ENCODE measurements at places on chromosomes 12 and 14.

DNA sequence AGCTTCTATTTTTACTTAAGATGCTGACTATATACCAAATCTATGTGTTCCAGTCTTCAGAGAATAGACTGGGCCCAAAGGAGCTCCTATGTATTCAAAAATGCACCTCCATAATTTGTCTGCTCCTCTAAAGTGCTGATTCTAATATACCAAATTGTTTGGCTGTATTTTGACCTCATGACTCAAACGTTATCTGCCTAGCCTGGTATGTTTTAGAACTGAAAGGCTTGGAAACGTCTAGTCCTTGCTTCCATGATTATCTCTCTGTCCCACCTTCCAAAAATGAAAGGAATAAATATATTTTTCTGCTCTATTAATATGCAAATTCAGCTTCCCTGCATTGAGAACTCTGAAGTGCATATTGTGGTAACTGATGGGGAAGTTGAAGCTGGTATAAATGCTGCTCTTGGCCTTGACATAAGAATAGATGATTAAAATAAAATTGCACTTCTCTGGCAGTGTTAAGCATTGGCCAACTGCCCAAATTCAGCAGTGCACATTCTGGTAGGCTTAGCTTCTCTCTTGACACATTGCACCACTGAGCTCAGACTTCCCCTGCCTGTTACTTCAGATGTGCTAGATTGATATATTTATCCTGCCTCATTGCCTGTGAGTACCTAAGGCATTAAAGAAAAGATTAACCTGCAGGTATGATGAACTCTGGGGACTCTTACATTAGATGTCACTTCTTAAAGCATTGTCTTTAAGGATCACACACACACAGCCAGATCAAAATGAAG lies 882.3 kb downstream of the RPS29 start:
- DNase-seq = no peak

GRCh38 chr12:112901271-112901670 lies 5.5 kb upstream of the OAS1 start:
- DNase-seq = no peak

DNA sequence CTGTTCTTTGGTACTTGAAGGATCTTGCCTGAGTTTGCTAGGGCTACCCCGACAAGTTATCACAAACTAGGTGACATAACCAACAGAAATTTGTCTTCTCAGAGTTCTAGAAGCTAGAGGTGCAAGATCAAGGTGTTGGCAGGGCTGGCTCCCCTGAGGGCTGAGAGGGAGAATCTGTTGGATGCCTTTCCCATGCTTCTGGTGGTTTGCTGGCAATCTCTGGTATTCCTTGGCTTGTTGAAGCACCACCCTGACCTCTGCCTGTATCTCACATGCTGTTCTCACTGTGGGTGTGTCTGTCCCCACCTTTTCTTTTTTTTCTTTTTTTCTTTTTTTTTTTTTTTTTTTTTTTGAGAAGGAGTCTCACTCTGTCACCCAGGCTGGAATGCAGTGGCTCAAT lies 81.2 kb downstream of the VCPKMT start:
- DNase-seq = peak; percentile 94

- DNase-seq = peak; percentile 39
Observed at GRCh38 chr12:59928416-59928815, 332.6 kb downstream of the SLC16A7 start.

- DNase-seq = no peak
Observed at GRCh38 chr14:36450550-36450949, 69.5 kb downstream of the NKX2-1 start.

GRCh38 chr14:72800296-72800695 lies 93.6 kb downstream of the DPF3 start:
- DNase-seq = no peak

DNA sequence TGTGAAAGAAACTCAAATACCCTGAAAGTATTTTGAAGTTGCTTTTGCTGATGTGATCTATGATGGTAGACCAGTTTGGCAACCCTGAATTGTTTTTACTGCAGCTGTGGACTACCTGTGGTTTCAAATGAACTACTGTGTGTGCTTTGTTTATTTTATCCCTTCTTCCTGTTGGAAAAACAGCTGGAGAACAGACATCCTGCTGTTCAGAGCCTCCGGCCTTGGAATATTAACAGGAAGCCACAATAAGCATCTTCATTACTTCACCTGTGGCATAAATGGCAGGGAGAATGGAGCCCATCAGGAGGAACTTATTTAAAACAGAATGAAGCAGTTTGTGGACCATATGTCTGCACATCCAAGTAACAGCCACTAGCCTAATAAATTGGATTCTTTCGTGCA lies 104.8 kb downstream of the DUSP6 start:
- DNase-seq = no peak

DNA sequence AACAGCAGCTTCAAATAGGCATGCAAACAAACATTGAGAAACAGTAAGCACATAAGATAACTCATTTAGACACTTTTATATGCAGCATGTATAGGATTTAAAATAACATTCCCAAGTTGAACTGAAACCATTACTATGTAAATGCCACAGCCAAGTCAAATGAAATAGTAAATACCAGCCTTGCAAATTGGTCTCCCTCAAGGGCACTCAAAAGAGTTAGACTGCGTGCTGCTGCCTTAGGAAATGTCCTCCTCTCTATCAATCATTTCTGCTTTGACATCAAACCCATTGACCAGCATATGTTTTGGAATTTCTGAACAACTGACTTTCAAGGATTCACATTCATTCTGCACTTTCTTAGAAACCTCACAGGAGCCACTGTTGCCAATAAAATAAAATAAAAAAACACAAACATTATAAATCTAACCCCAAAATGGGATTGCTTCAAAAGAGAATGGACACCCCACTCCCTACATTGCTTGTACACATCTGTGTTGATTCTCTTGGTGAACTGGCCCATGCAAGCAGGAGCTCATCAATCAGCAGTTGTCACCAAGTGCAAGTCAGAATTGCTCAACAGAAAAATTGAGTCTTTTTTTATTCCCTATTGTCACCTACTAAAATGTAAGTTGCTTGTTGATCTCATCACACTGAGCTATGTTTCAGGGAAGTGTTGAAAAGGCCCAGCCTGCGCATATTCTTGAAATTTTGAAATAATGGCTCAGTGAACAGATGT lies 256.2 kb downstream of the DAD1 start:
- no peak for DNase-seq

DNA sequence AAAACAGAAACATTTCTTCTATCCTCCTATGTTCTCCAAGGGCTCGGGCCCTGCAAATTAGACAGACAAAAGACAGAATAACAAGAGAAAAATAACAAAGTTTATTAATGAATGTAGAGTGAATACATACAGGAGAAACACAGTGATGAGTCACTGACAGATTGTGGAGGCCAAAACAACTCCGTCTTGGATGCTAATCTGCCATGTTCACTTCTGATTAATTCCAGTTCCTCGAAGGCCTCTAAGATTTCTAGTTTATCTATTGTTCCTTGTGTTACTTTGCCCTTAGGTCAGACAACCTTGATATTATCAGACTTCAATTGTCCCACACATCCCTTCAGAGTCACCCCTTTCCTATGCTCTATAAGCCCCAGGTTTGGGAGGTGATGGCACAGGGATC lies 26.8 kb upstream of the NEDD1 start:
- DNase-seq = no peak

DNA sequence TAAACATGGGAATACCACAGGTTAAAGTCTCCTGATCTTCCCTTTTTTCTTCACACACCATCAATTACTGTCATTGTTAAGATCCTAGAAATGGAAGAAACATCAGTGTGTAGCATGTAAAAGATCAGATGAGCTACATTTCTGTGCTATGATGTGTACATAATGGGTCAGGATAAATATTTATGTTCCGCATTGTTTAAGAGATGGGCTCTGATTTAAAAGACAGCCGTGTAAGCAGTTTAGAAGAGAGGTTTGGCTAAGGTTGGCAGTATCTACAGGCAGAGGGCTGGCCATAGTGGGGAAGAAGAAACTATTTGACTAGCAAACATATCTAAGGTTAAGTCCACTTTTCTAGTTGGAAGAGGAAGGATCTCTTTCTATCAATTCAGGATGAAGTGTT lies 49.4 kb downstream of the LRRC9 start:
- DNase-seq = peak; percentile 11

DNA sequence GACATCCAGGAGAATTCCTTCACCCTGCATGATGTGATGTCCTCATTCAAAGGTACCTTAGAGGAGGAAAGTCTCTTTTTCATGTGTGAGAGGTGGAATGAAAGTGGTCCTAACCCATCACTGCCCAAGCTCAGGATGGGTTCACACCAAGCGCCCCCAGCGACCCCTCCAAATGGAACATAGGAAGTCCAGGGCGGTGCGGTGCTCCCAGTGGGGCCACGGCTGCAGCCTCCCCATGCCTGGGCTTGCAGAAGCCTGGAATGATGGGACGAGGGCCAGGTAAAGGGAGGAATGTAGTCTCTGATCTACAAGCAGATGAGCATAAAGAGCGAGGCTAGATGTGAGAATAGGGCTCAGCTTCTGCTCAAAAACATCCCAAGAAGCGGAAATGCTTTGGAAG lies 196.3 kb downstream of the TTC7B start:
- no peak for DNase-seq

DNA sequence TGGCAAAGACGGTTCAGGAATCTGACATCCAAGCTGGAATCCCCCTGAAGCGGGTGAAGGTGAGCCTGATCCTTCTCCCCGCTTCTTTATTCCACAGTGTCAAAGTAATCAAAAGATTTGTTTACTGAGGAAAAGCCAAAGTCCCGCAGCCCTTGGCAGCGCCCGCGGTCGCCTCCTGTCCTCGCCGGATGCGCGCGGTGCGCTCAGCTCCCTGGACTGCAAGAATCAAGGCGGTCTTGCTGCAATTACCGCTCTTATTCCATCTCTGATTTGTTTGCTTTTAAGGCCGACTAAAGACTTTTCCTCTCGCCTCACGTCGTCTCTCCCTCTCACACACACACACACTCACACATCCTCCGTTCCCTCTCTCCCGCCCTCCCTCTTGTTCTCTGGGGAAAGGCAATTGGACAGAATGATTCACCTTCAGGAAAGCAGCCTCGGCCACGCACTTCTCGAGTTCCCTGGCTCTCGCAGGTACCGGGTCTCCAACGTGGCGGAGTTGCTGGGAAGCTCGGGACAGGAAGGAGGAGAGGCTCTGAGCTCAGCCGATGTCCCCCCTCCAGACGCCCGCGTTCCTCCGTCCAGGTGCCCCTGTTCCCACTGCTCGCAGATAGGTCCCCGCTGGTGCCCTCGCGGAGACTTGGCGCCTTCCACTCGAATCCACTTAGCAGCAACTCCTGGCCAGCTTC lies 68.6 kb upstream of the USP15 start:
- DNase-seq = peak; percentile 66

- DNase-seq = no peak
Observed at GRCh38 chr12:31478425-31478824, 112.5 kb downstream of the DENND5B start.

DNA sequence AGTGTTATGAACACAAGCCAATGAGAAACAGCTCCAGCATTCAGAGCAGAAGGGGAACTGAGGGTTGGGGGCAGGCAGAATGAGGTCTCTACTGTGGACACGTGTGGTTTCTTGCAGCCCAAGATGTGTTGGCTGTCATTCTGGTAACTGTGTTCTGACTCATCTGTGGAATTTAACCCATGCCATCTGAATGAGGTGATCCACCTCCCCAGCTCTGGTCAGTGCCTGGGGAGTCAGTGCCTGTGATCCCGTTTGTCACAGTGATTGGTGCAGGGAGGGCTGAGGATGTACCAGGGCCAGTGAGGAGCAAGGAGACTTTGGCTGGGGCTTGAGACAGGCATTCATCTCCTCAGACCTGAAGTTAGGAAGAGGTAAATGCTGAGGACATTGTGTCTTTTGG lies 216.8 kb downstream of the MSRB3 start:
- DNase-seq = peak; percentile 65

GRCh38 chr12:99772274-99772673 lies 124.7 kb downstream of the GARIN6 start:
- DNase-seq = no peak

DNA sequence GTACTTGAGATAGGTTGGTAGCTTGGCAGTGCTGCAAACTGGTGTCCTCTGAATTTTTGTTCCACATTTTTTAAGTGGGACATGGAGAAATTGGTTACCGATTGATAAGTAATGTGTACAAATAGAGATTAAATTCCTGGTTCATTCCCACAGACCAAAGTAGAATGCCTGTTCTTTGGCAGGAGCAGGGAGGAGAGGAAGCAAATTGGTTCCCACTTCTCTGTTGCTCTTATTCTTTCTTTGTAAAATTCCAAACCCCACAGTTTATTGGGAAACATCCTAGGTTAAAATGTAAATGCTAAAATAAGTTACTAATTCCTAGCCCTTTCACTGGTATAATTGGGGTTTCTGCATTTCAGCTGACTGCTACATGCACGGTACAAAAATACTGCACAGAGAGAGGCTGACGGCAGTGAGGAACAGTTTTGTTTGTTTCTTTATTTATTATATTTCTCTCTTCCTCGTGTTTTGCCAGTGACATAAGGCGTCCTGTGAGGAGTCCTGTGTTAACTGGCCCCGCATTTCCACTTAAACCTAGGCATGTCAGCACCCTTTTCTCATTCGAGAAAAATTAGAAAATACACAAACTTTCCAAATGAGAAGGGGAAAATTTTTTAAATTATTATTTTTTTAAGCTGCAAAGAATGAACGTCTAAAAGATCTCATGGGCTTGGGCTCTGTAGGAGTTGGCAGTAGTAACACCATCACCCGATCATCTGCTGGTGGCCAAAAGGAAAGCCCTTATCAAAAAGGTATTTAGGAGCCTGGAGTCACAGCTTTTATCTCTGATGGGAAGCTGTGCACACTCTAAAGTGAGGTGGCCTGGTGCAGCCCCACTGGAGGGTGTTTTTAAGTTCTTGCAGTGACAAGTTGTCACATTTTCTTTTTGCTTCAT lies 25.4 kb upstream of the BCL7A start:
- DNase-seq = no peak

- peak; percentile 25 for DNase-seq
Observed at GRCh38 chr12:85568395-85569103, 267.7 kb downstream of the RASSF9 start.

DNA sequence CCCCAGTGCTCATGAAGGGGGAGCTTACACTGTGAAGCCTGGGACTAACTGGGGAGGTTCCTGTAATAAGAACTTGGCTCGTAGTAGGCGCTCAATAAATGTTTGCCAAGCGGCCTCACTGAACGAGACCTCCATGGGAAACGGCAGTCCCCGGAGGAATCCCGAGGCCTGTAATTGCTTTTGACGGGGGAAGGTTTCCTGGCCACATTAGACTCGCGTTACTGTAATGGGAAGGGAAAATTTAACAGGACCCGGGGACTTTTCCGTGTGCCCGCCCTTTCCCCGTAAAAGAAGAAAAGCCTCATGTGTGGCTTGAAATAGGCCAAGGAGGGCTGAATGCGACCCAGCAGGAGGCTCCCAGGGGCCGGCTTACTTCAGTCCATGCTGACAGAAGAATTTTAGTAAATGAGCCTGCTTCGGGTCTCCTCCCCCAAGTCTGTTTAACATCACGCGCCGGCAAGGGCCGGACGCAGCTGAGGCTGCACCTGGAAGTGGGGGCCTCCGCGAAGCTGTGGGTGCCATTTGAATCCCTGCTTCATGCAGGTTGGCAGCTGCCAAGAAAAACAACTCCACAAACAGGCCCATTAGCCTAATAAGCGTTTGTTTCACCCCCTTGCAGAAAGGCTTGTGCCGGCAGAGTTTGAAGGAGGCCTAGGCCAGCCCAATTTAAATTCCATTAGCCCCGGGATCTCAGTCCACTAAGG lies 39.8 kb upstream of the PWP1 start:
- DNase-seq = no peak

GRCh38 chr14:88599761-88600439 lies 37.1 kb downstream of the ZC3H14 start:
- no peak for DNase-seq

GRCh38 chr12:110141389-110141788 lies 17.2 kb downstream of the IFT81 start:
- no peak for DNase-seq

GRCh38 chr12:2797721-2798418 lies 3.1 kb downstream of the FKBP4 start:
- no peak for DNase-seq
